Sciatic nerve (tissue), 2 donors: ENCODE measurements at places on chromosomes 11 and 22. TPM values are rescaled to one million over a fixed set of nuclear protein-coding genes. Genes with fewer than 3 reads are reported as not detected.

- peak; percentile 49 for DNase-seq
Observed at GRCh38 chr11:2211113-2211971, 39.7 kb upstream of the TH start.

- no peak for DNase-seq
Observed at GRCh38 chr11:368414-369335, 624 bp upstream of the B4GALNT4 start.

- DNase-seq, result no peak
Observed at GRCh38 chr22:44316393-44317122, 3.8 kb upstream of the SHISAL1 start.

DNA sequence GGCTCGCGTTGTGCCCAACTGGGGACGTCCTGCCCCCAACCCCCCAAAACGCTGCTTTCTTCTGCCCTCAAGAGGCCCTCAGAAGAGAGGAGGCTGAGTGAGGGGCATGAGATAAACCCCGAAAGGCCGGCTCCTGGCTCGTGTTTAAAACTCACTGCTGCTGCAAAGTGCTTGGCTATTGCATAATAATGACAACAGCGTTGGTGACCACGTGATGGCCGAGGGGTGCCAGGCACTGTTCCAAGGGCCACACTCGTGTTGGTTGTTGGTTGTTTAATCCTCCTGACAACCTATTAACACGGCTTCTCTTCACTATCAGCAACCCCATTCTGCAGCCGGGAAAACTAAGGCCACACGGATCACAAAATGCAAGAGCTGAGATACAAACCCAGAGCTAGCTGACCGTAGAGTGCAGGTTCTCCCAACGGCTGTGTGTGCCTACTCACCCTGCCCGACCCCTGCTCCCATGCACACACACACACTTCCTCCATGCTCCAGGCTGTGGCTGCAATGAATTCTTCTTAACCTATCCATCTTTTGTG is 51.0 kb downstream of the ANO1 start:
- DNase-seq, result no peak

DNA sequence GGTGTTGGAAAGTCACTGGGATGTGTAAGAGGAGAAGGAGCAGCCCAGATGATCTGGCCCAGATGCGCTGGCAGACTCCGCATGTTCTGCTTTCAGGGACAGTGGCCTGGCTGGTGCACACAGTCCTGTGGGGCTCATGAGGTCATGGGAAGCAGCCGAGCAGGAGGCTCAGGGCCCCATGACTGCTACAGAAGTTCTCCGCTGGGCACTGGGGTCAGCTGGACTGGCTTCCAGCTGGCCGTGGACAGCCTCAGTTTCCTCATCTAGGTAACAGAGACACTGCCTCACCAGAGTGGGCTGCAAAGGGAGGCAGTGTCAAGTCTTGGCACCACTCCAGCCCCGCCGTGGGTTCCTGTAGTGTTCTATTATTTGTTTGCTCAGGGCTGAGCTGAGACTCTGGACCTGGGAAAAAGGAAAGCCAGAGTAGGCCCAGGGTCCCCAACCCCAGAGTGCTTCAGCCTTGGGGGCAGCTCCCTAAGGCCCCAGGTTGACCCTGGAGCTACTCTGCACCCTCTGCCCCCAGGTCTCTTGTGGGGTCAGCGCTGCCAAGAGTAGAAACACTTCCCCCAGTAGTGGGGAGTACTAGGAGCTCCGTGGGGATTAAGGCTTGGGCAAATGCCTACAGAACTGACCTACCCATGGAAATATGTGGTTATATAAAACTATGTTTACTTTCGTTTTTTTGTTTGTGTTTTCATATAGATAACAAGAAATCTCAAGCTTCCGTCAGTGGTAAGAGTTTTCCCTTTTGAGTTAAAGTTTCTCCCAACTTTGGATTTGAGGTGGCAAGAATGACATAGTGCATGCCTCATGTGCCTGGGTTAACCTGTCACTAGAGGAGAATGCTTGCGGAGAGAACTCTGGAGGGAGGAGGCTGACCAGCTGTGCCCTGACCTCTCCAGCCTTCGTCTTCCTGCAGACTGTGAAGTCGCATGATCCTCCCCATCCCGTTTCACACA is 45.3 kb downstream of the MED15 start:
- peak; percentile 84 for DNase-seq

- DNase-seq, result no peak
Observed at GRCh38 chr11:128765104-128765503, 71.2 kb downstream of the FLI1 start.

GRCh38 chr11:36699271-36699670 is 101.2 kb upstream of the RAG2 start:
- DNase-seq, result no peak

GRCh38 chr11:76621868-76622267 is 48.7 kb downstream of the LRRC32 start:
- no peak for DNase-seq

- DNase-seq, result no peak
Observed at GRCh38 chr11:35402751-35403660, 16.4 kb downstream of the SLC1A2 start.

DNA sequence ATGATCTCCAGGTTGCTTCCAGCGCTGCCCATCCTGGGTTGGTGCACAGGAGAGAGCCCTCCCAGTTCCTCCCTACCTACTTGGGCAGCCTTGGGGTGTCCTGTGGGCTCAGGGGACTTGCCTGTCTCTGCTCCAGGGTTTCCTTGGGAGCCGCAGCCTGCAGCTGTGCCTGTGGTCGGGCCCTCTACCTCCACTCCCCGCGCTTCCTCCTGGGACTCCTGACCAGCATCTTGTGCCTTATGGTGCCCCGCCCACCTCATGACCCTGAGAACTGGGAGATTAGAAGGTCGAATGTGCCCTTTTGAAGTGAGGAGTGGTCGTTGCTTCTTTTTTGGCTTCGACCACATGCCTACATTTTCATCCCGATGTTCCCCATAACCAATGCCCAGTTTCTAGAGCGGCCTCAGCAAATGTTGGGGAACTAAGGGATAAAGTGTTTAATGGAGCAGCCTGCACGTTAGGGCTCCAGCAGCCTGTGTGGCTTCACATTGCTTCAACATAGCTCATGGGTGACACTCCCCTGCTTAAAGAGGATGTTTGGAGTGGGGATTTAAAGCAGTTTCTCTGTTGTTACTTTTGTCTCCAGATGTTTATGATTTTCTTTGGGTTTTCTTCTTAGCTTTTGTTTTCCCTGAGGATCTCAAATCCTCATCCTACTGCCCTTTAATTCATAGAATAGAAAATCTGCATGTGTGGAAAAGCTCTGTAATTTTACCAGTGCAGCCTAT is 248.8 kb downstream of the TBC1D22A start:
- peak; percentile 51 for DNase-seq

DNA sequence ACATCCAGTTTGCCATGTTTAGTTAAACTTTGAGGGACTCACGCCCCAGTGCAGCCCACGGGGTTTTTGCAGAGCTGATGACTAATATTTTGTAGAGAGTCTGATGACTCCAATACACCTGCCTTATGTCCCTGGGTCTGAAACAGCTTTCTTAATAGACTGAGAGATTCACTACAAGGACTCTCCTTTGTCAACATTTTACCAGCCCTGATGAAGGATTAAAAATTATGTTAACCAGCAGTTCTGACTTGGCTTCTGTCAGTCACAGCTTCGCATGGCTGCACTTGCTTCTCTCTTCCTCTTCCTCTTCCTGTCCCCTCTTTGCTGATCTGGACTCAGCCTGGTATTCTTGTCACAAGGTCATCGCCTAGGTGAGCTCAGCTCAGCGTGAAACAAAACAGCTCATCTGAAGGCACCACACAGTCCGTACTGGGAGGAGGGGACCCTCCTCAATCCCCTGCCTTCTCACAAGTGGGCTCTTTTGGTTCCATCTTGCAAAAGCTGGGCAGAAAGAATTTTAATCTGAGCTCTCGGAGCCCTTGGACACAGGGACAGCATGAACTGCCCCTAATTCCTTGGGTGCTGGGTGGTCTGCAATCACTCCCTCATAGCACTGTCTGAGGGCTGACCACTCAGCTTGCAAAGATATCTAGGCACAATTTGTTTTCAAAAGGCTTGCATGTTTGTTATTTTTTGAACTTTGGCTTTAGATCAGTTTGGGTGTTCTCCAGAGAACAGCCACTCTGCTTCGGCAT is 38.1 kb upstream of the POU2AF1 start:
- DNase-seq, result no peak

DNA sequence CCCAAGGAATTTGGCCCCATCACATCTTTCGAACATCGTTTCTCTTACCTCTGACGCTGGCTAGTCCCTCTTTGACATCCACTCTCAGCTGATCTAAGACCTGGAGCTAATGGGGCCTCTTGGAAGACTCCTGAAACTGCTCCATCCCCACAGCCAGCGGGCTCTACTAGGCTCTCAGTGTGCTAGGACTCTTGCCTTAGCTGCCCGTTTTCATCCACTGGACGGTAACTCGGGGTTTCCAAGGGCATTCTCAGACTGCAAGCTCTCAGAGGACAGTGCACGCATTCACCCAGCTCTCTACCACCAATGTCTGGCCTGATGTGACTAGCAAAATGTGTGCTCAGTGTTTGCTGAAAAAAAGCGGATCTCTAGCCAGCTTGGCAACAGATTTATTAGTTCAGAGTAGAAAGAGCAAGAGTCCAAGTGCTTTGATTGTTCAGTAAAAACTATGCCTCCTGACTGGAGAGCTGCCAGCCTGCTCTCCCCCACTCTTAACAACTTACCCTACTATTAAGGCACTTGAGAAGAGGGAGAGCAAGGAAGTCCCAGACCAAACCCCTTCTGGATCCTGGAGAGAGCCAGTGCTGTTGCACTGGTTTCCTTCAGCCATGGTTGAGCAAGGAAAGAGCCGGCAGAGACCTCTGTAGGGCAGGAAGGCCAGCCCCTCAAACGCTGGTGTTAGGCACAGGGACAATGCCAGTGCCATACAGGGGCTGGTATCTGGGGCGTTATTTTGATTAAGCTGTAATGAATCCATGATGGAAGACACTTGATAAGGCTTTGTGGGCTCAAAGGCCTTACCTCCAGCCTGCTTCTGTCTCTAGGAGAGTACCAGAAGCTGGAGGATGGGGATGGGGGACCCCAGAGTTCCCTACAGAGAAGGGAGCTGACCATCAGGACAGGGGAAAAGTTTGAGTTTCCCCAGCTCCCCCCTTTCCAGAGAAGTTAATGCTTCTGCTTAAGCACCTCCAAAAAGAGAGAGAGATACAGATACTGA is 9.2 kb downstream of the RELA start:
- no peak for DNase-seq

DNA sequence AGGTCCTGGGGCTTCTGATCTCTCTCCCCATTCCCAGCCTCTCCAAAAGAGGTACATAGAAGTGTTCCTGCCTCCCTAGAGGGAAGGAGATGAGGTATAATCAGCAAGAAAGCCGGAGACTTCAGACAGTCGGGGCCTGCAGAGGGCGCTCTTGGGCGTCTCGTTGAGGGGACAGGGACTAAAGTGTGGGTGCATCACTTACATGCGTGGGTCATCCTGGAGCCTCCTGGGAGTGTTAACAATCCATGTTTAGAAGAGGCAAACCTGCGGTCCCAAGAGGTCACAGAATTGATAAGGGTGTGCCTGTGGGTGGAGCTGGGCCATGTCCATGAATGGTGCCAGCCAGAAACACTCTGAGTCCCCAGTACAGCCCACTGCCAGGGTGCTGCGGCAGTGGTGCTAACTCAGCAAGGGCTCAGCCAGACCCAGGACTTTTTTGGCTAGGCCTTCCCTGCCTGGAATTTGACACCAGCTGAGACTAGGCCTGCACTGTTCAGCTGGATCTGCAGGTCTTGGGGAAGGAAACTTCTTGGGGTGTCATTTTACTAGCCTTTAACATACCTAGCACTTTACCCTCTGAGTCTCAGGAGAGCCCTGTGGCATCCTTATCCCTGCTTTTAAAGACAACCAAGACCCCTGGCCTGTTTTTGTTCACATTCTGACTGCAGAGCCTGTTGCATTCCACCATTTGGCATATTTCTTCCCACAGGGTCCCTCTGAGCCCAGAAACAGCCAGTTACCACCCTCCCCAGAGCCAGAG is 5.5 kb downstream of the YDJC start:
- DNase-seq, result no peak

GRCh38 chr22:20781272-20781990 is 7.5 kb downstream of the SERPIND1 start:
- DNase-seq, result no peak

TEX54 gene
- total RNA-seq, result not detected

KREMEN1 gene
- 21.5 TPM for total RNA-seq

ARL2 gene
- 130 TPM for total RNA-seq

SLCO2B1 gene
- total RNA-seq, result 81.1 TPM

LRRC51 gene
- 8.7 TPM for total RNA-seq

KDM4E gene
- not detected for total RNA-seq

SLC22A12 gene
- total RNA-seq, result not detected
